ENCODE measurements at places on chromosomes 6 and 20.
A peak's percentile ranks its signal among the peaks of the same experiment; 100 is the strongest.

GRCh38 chr6:25318589-25318988 is 39.4 kb downstream of the CARMIL1 start:
- DNase-seq: no peak

DNA sequence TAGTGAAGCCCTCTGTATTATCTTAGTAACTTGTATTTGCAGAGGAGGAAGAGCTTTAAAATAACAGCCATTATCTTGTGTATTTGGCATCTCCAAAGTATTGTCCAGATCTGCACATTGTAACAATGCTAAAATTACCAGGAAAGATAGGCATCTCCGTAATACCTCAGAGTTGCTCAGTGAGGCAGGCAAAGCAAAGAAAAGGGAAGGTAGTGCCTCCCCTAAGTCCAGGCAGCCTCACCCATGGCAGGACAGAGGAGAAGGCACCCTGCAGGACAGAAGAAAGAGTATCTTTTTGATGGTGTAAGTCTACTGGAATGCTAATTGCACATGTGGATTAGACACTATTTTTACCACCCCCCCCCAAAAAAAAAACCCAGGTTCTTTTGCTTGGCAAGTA is 13.6 kb upstream of the SSTR4 start:
- no peak for DNase-seq

- DNase-seq: no peak
Measured at GRCh38 chr20:3734111-3734843, 1.8 kb downstream of the HSPA12B start.

- no peak for DNase-seq
Measured at GRCh38 chr6:150632785-150633485, 33.2 kb downstream of the PLEKHG1 start.

DNA sequence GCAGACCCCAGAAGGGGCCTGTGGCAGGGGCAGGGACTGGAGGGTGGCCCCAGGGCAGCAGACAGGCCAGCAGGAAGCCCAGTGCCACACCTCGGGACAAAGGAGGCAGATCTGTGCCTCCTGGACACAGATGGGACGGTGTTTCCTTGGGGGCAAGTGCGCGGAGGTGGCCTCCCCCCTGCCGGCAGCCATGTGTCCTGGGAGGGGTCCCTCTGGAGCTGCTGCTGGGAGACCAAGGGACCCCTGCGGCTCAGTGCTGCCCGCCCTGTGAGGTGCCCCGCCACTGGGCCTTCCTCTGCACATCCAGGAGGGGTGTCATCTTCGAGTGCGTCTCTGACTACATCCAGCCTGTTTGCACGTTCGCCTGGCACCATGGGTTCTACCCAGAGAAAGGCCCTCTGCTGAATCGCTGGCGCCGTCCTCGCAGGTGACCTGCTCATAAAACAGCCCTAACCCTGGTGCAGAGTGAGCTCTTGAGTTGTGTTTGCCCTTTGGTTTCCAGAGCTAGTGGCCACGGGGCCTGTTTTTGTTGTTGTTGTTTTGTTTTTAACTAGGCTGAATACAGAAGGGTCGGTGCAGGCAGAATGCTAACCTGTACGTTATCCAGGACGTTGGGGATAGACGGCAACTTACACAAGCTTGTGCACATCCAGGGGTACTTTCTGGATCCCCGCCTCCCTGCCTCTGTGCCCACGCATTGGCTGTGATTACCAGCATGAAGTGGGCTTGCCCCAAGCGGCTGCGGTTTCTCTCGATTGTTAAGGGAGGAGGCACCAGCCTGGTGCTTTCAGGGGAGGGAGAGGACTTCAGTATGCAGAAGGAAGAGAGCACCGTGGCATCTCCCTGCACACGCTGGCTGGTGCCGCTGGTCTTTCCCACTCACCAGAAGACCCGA is 1.3 kb upstream of the KCNQ2 start:
- no peak for DNase-seq

DNA sequence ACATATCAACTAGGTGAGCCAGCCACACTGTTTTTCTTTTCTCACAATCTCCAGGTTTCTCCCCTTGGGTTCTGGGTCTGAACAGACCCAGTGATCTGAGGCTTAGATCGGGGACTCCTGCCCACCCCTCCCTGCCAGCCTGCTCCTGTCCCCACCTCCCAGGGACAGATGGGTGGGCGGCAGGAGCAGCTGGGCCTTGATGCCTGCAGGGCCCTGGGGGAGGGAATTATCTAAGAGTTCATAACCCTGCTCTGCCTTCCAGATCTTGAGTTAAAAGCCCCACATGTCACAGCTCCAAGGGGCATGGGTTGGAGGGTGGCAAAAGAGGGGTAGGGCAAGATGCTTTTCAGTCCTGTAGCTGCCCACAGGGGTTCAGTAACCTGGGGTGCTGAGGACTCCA is 5.2 kb upstream of the XKR7 start:
- no peak for DNase-seq

DNA sequence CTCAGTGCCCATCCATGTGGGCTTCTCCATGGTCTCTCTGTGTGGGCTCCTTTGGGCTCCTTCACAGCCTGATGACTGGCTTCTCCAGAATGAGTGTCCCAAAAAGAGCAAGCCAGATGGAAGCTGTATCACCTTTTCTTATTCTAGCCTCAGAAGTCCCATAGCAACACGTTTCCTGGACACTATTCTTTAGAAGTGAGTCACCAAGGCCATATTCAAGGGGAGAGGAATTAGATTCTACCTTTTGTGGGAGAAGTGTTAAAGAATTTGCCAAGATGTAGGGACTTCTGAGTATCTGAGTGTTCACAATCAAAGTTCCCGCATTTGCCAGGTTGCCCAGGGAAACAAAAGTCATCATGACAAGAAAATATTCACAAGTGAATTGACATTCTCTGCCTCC is 20.7 kb upstream of the TBC1D22B start:
- no peak for DNase-seq

DNA sequence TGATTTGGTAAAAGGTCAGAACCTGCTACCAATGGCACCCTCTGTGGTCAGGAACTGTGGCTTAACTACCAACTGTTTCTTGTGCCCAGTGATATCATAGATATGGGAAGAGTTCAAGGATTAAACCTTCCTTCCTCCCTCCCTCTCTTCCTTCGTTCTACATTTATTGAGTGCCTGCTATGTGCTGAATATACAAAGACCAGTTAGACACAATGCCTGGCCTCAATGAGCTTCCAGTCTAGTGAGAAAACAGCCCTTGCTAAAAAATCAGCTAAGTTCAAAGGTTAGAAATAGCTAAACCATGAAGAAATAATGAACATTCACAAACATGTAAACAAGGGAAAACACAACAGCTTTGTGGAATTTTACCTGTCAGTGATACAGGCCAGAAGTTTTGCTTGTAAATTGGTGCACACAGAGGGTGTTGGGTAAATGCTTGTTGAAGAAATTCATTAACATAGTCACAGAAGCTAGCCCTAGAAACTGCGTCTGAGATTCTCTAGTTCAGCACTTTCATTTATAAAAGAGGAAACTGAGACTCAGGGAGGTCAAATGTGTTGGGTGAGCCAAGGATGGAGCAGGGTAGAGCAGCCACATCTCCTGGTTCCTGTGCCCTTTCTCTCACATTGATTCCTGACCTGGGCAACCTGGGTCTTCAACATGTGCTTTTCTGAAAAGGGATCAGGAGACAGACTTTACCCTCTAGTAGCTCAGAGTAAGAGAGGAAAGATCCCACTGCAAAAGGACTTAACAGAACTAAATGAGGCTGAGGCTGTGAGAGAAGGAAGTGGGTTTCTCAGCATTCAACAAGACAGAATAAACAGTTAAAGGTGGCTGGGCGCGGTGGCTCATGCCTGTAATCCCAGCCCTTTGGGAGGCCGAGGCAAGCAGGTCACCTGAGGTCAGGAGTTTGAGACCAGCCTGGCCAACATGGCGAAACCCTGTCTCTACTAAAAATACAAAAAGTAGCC is 14.4 kb upstream of the FOXO3 start:
- DNase-seq: no peak

GRCh38 chr6:37232430-37233017 is 25.0 kb upstream of the TBC1D22B start:
- no peak for DNase-seq

DNA sequence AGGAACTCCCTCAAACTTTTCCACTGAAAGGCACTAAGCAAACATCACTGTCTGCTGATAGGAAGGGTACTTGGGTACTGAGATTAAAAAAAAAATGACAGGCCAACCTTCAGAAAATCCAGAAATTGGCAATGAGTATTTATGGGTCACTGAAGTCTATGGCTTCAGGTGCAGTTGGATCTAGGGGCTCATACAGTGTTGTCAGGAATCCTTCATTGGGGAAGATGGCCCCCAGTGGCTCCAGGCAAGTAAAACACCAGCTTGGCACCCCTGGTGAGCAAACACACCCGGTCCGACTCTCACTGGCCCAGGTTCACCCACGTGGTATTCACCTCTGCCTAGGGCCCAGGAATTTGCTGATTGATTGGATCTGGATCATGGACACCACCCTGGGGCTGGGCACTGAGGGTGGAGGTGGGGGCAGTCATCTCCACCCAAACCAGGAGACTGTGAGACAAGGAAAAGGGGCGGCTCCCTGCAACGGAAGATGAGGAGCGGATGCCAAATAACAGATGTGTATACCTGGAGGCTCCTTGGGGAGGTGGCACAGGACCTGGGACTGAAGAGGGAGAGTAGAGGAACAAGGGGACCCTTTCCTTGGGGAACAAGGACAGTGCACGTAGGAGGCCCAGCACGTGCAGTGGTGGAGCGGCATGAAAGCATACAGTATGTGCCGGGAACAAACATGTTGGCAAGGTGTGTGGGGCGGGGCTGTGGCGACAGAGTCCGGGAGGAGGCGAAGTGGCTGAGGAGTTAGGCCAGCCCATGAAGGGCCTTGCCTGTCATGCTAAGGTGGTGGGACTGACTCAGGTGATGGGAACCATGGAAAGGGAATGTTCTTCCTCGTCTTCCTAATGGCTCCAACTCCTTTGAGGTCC is 4.7 kb downstream of the SLC2A10 start:
- DNase-seq: no peak

DNA sequence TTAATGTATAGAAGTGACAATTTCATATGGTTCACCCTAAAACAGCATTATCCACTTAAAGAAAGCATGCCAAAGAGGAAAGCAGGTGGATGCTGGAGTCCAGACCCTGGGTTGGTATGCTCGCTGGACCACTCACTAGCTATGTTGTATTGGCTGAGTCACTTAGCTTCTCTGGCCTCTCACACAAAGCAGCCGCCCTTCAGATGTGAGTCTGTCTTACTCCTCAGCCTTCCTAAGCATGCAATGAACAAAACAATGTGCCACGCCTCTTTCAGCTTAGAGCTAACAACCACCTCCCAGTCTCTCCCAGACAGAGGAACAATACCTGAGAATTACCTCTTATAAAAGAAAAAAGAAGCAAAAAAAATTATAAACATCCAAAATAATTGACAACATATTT is 29.4 kb downstream of the SIM1 start:
- no peak for DNase-seq

GRCh38 chr20:22307409-22307808 is 277.0 kb downstream of the FOXA2 start:
- no peak for DNase-seq

DNA sequence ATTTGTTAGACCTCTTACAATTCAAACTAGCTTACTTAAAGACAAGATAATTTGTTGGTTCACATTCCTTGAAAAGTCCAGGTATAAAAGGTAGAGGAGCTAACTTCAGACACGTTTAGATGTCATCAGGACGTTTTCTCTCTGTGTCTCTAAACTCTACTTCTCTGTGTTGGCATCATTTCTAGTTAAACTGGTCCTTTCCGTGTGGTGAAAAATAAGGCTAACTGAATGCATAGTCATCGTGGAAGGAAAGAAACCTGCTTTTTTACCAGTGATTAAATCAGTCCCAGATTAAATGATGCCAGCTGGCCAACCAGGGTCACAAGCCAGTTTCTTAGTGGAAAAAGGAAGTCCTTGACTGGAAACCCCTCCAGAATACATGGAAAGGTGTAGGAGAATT is 168.4 kb upstream of the AHI1 start:
- no peak for DNase-seq

DNA sequence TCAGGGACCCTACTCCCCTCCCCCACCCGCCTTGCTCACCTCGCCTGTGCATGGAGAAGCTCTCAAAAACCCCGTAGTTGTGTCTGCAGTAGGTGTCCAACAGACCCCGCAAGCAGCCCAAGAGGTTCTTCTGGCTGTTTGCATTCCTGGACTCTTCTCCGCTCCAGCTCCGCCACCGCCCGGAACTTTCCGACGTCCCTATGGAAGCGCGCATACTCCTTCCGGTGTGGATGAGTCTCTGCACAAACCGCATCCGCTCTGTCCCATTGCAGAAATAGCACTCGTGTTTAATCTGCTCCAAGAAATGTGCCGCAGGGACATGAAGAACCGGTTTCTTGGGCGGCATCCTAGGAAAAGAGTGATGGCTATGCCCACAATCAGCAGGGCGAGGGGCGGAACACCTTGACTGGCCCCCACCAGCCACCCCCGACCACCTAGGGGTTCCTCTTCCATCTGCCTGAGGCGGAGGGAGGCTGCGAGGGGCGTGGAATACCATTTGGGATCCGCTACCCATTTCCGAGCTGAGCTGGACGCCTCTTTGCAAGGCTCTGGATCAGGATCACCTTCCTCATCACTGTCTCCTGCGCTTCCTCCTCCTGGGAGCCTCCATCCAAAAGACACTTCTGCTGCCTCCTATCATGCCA is 20.2 kb downstream of the HLA-DRA start:
- DNase-seq: no peak

DNA sequence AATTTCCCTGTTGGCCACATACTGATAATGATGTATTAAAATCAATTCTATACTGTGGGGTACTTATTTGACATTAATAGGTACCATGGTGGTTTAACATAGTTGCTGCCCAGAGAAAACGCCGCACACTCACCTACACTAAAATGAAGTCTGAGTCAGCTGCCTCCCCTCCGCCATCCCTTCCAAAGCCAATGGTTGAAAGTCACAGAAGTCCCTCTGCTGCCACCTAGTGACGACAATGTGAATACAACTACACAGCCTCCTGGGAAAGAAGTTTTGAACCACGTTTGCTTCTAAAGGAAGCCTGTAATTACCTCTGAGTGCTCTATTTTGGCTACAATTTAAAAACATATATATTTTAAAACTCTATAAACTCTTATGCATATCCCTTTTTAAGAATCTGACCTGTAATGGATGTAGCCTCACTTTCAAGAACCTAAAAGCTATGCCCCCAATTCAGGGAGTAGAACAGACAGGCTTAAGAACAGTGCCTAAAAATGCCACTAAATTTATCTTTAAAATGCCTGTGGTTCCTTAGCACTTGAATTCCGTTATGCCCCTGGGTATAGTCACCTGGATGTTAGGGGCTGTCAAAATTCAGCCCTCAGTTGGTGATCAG is 20.6 kb upstream of the ECI2 start:
- peak; percentile 82 for DNase-seq

DNA sequence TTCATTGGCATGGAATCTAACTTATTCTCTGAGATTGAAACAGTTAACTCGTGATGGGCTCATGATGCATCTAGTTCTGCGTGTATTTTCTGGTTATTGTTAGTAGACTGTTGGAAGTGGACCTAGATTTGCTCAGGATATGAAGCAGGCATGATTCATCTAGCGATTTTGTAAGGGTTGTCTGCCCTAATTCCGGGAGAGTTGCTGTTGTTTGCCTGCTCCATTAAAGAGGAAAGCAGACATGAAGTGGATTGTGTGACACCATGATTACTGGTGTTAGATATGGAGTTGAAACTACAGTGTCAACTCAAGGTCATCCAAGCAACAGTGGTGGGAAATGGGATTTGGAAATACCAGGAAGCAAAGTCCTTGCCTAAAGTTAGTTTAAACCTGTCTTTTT is 41.0 kb downstream of the SOX4 start:
- peak; percentile 79 for DNase-seq

- DNase-seq: no peak
Measured at GRCh38 chr6:25829375-25829774, 2.5 kb downstream of the SLC17A1 start.

Measured in COLO829 (cell line).